ENCODE measurements at places on chromosomes 3 and 15. TPM values are rescaled to one million over a fixed set of nuclear protein-coding genes. Genes with fewer than 3 reads are reported as not detected.

- no peak for DNase-seq
Measured at GRCh38 chr15:91529534-91529933, 324.0 kb upstream of the SLCO3A1 start.

DNA sequence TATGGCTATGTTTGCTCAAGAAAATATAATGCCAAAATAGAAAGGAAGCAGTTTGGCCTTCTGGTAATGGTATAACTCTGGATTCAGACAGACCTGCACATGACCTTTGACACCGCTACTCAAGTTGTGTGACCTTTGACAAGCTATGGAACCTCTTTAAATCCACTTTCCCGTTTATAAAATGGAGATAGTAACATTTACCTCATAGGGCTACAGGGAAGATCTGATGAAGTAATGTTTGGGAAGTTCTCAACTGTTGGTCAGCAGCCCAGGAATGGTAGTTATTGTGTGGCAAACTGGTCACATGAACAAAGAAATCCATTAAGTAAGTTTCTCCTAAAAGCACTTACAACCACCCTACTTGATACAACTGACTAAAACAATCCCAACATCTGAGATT is 95.1 kb upstream of the PHLDB2 start:
- DNase-seq, result no peak

DNA sequence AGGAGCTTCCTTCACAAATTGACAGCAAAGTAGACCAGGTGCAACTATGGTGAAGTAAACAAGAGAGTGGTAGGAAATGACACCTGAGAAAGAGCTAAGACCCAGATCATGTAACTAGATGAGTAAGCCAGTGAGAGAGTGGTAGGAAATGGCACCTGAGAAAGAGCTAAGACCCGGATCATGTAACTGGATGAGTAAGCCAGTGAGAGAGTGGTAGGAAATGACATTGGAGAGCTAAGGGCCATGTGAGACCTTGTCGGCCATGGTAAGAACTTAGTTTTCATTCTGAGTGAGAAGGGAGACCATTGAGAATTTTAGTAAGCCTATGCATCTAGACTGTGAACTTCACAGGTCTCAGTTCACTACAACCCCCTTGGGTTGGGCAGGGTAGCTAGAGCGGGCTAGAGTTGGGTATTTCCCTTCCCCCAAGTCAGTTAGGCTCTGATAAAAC is 5.4 kb upstream of the SENP7 start:
- DNase-seq, result no peak

Gene SAMD7
- total RNA-seq, result not detected

Gene ADPRH
- 7.9 TPM for total RNA-seq

Gene PTPRG
- 75.4 TPM for total RNA-seq

Measured in testis (tissue), 5 donors.